ENCODE measurements at places on chromosomes 4 and X.

GRCh38 chr4:107058828-107059227 is 22.7 kb upstream of the DKK2 start:
- DNase-seq, result no peak

- DNase-seq, result no peak
These were observed 15.9 kb downstream of the NSD2 start for GRCh38 chr4:1887052-1887451.

DNA sequence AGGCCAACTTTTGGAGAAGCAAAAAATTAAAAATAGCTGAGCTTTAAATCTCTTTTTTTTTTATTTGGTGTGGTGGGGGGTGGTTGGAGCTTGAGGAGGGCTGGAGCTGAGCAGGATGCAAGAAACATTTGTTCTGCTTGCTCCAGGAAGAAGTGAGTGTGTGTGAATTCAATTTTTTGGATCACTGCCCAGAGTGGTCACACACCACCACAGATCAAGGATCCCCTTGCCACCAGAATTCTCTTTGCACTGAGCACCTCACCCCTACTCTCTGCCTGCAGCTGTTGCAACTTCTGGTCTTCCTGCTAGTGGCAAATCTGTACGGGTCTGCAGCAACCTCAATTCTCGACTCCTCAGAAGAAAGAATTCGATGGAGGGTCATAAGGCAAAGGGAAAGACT is 19.9 kb upstream of the PLP1 start:
- no peak for DNase-seq

DNA sequence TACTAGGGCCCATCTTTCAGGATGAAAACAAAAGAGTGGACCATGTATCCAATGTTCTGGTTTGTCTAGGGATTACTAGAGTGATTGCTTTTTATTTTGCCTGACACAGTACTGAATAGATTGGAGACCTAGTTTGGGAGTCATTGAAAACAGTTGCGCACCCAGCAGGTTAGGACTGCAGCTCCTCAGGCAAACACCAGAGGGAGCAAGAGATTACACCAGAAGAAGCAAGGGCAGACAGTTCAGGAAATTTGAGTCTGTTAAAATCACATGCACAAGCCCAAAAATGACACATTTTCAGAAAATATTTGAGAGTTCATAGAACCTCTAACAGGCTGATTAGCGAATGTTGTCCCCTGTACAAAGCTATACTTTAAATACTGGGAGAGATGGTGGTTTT is 55.6 kb downstream of the CYLC1 start:
- DNase-seq, result no peak

GRCh38 chr4:102722740-102723139 is 38.0 kb downstream of the MANBA start:
- no peak for DNase-seq

GRCh38 chrX:20267607-20267930 is 860 bp upstream of the RPS6KA3 start:
- DNase-seq, result no peak

GRCh38 chr4:18201885-18202284 is 180.3 kb upstream of the LCORL start:
- no peak for DNase-seq

DNA sequence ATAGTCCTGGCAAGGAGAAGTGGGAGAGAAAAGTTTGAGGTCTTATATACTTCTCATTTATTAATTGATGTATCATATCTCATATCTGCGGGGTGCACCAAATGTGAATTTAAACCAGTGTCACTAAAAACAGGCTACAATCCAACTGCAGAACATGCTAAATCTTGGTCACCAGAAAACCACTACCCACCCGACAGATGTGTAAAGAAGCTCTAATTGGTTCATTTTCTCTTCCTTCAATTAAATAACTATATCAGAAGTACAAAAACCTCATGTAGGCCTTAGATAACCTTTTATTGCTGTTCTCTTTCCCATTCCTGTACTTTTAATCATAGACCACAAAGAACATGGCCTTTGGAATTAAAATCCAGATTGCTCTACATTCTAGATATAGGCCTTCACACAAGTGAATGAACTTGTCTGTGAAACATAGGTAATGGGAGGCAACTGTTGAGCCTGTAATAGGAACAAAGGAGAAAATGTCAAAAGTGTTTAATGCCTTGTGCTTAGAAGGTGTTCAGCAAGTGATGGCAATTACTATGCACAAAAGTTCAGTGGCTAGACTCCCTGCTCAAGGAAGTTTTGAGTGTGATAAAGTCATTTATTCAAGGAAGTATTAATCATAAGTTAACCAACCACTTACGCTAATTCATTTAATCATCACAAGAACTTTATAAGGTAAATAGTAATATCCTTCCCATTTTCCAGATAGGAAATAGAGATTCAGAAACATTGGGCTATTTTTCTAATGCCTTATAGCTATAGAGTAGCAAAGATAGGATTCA is 425.6 kb downstream of the INPP4B start:
- no peak for DNase-seq

Measured in activated naive CD8-positive, alpha-beta T cell treated with anti-CD3 and anti-CD28 coated beads, Interleukin-2, amount 10 ng/mL, durations not matched to agents 7 days and 5 days (primary cell).